ENCODE measurements at places on chromosomes 4 and X.

DNA sequence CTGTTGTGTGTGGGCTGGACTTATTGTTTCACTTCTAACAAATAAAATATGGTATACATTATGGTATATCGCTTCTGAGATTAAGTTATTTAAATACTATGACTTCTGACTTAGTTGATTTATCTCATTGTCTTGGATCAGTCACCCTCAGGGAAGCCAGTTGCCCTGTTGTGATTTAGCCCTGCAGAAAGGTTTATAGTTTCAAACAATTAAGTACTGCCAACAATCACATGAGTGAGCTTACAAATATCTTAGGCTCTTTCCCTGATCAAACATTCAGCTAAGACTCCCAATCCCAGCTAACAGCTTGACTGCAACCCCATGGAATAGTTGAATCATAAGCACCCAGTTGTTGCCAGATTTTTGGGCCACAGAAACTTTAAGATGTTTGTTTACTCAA is 85.4 kb downstream of the MAGEC1 start:
- DNase-seq, result no peak

GRCh38 chrX:36908801-36909675 is 99.1 kb upstream of the FAM47C start:
- no peak for DNase-seq

DNA sequence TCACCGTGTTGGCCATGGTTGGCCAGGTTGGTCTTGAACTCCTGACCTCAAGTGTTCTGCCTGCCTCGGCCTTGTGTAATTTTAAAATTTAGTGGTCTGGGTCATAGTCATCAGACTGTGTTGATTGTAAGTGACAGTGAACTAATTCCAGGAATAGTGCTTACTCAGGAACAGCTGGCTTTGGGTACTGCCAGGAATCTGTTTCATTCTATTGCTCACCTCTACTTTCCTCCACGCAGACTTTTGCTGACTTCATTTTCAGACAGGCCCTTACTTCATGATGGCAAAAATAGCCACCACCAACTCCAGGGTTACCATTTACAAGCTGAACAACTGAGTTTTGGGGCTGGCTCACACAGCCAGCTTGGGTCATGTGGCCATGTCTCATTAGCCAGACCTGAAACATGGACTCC is 54.6 kb downstream of the FNIP2 start:
- no peak for DNase-seq

DNA sequence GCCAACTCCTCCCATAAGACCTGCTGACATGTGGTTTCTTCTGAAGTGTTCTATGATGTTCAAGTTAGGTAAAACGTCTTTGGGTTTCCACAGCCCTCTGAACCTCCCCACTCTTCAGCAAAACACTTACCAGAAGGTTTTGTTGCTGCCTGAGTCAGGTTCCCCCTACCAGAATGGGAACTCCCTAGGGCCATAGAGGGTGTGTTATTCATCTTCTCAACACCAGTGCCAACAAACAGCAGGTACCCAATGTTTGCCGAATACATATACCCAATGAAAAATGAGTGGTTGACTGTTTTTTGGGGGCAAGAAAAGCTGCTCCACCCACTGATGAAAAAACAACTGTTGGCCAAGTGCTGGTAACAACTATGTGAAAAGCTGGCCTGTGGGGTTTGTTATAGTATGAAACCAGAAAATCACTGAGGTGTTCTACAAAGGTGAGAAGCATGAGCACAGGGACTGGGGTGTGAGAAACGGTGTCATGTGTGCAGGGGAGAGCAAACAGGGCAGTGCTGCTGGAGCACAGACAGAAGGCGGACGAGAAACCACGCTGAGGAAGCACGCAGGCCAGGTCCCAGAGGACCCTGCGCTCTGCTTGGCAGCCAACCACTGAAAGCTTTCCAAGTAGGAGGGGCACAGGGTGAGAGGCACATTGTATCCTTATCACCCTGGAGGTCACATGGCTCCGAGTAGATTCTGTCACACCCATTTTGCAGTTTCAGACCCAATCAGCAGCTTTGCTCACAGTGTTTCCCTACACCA is 28.8 kb downstream of the ATP8A1 start:
- DNase-seq, result peak; percentile 71

GRCh38 chr4:8316911-8317351 is 47.4 kb downstream of the HTRA3 start:
- DNase-seq, result no peak

DNA sequence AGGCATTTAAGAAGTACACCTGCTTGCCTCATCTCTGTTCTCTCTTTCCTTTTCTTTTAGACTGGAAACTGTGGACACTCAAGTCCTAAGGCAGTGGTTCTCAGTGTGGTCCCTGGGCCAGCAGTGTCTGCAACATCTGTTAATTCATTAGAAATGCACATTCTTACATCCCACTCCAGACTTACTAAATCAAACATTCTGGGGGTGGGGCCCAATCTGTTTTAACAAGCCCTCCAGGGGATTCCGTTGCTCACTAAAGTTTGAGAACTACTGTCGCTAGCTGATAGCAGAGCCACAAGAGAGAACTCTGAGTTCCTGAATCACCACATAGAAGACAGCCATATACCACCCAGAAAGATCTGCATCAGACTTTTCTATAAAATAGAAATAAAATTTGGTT is 430.6 kb downstream of the BCOR start:
- DNase-seq, result no peak

DNA sequence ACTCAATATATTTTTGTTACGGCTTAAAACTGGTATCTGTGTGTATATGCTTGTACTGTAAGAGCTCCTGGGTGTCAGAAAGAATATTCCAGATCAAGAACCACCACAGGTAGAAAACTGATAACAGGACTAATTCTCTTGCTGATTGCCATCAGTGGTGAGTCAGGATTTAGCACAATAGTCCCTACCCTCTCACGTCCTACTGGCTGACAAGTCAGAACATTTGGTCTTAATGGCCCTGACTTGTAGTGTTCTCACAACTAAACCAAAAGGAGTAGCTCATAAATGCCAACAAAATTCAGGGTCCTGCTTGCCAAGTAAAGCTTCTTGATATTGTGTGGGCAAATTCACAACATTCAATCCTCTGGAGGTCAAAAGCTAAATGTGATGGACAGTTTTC is 105.2 kb upstream of the MAB21L2 start:
- no peak for DNase-seq

- no peak for DNase-seq
Observed at GRCh38 chrX:9948406-9948805, 18.8 kb upstream of the CLDN34 start.

DNA sequence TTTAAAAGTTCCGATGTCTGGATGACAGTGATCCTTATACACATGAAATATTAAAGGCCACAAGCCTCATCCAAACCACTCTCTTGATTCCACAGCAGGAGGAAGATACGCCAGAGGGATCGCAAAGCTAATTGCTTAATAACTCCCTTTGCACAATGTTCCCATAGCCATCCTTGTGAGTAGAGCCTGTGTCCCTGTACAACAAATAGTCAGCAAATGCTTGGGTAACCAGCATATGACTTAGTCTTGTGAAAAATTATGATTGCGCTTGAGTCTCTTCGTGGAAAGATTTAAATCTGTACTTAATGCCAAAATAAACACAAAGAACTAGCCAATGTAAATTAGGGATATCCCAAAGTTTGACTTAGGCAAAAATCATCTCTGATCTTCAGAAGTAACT is 31.5 kb downstream of the SLC9A7 start:
- DNase-seq, result no peak

GRCh38 chr4:95080969-95081368 is 323.2 kb downstream of the BMPR1B start:
- no peak for DNase-seq

- DNase-seq, result peak; percentile 3
Observed at GRCh38 chrX:39133971-39134370, 332.7 kb downstream of the MID1IP1 start.

GRCh38 chr4:186190581-186191199 is 677 bp upstream of the CYP4V2 start:
- DNase-seq, result no peak

DNA sequence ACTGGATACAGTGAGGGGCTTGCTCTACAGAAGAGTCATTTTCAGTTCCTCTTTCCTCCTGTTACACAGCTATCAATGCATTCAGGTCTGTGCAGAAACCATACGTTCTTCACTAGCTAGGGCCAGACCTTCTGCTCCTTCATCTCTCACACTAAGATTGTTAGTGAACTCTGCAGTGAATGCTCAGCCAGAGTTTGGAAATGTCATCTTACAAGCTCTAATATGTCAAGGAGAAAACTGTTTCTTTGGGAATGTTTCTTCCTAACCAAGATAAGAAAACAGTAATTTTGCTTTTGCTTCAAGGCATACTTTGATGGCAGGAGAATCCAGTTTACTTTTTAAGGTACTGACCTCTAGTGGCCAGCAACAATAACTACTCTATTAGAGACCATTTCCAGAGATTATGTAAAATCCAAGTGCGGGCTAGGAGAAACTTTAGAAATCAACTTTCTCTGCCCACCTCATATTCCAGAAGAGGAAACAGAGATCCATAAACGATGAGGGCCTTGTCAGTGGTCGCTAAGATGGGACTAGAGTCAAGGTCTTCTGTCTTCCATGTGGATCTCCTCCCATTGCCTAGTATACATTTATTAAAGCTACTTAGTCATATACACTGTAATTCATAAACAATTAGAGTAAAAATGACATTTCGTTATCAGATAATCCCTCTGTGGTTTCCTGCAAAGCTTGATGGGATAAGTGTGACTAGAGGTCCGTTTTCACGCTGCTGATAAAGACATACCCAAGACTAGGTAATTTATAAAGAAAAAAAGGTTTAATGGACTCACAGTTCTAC is 12.1 kb upstream of the CC2D2A start:
- peak; percentile 49 for DNase-seq

- no peak for DNase-seq
Observed at GRCh38 chr4:175238827-175239517, 320.8 kb downstream of the ADAM29 start.

All from putamen (tissue), 1 donor.